NCI-H2171 treated with DMSO at 0.1 percent for 48 hours (cell line): ENCODE measurements at places on chromosomes 1 and 21.

DNA sequence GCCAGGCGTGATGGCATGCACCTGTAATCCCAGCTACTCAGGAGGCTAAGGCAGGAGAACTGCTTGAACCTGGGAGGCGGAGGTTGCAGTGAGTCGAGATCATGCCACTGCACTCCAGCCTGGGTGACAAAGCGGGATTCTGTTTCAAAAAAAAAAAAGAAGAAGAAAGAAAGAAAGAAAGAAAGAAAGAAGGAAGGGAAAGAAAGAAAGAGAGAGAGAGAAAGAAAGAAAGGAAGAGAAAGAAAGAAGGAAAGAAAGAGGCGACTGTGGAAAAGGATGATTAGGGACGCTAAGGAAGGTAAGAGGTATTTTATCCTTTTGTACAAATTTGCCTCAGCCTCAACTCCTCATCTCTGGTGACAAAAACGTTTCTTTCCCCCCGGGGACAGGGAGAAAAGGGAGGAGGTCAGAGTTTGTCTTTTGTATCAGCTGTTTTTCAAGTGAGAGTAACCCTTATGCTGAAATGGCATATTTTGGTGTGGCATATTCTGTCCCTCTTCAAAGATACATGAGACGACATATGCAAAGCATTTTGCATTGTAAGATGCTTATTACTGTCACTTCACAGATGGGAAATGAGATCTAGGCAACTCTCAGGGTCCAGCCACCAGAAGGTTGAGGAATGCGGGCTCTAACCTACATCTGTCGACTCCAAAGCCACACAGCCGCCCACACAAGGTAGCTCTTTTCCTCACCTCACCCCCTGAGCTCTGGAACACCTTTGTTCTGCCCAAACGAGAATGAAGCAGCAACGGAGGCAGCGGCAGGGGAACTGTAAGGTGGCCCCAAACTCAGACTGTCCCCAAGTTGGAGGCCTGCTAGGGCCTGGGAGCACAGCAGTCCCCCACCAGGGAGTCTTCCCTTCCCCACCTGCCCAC is 38.0 kb downstream of the NUAK2 start:
- DNase-seq: peak; percentile 39

DNA sequence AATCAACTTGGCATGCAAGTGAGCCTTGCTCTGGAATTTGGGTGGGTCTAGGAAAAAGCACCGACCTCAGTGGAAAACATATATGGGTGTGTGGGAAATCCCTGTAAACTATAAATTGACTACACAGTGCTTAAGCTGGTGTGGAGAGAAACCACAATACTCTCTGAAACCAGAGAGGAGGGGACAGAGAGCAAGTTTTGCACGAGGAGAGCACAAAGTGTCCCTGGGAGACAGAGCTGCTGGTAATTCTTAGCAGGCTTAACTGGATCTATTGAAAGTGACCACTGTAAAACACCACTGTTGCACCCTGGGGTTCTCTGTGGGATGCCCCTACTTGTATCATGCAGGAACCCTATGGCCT is 12.8 kb downstream of the KCNJ15 start:
- DNase-seq: no peak

- no peak for DNase-seq
Observed at GRCh38 chr1:241292973-241293372, 64.0 kb downstream of the RGS7 start.

DNA sequence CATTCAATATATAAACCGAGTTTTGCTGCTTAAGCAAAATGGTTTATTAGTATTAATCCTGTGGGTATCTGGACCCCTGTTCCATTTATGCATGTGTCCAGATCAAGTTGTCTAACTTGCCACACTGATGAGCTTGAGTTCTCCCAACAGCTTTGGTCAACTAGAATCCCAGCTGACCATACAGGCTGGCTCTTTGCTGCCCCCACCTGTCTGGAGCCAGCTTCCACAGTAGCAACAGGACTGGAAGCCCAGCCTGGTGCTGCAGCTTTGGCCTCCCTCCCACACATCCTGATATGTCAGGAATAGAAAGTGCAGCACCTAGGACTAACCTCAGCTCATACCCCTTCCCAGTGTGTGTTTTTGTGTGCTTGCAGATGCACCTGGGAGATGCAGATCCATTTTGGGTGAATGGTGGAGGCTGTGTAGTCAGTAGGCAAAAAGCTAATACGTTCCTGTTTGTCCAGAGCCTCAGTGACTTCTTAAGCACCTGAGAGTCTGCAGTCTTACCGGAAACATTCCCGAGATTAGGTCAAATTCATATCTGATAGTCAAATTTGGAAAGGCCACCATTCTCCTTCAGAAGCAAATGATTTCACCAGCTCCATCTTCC is 40.9 kb upstream of the BEND5 start:
- DNase-seq: no peak

- peak; percentile 76 for DNase-seq
Observed at GRCh38 chr1:178528228-178528952, 15.5 kb downstream of the TEX35 start.

DNA sequence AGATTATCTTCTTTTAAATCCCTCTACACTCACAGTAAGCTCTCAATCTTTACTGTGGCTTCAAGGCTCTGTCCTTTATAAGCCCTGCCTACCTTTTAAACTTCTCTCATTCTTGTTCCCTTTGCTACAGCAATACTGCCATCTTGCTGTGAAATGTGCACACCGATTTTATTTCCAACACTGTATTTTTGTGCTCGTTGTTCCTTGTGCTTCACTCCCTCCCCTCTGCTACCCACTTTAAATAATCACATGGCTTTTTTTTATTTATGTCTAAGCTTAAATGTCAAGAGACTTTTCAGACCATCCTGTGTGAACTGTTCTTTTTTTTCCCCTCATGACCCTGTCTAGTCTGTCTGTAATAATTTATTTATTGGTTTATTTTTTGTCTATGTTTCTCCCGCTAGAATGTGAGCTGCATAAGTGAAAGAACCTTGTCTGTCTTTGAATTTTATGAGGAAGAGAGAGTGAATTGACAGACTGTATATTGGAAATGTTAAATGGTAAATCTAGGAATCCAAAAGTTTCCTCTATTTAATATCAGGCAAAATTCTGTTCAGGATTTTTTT is 45.7 kb downstream of the ABCD3 start:
- peak; percentile 8 for DNase-seq

DNA sequence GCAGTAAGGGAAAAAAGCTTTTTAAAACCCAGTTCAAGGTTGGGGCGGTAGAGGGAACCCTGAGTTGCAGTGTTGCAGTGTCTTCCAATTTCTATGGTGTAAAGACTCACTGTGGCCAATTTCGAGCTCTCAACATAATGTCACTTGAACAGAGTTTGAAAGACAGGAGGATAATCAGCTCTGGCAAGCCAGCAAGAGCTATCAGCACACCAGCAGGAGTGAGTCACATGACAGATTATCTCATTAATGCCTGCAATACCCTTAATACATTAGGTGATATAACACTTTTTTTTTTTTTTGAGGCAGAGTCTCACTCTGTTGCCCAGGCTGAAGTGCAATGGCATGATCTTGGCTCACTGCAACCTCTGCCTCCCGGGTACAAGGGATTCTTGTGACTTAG is 22.8 kb downstream of the SLC9C2 start:
- DNase-seq: no peak

- DNase-seq: peak; percentile 84
Observed at GRCh38 chr1:234727018-234727940, 117.3 kb upstream of the IRF2BP2 start.

- DNase-seq: no peak
Observed at GRCh38 chr1:24707687-24708086, 37.6 kb upstream of the CLIC4 start.

DNA sequence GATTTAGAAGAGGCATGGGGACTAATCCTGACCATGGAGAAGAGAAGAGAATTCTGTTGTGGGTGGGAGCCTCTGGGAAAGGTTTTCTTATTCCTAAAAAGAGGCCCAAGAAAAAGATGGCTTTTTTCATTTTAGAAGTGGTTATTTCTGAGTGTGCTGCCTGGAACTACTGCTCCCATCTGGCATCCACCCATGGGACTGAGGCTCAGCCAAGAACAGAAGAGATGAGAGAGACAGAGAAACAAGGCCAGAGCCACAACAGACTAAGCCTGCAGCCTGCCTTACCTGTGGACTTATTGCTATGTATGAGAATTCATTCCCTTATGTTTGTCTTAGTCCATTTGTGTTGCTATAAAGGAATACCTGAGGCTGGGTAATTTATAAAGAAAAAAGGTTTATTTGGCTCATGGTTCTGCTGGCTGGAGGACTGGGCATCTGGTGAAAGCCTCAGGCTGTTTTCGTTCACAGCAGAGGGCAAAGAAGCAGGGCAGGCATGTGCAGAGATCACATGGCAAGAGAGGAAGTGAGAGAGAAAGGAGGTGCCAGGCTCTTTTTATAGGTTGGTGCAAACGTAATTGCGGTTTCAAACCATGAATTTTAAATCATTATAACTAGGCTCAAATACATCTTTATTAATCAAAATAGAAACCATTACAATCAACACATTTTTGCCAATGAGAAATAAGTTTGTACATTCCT is 57.5 kb upstream of the PRDM2 start:
- DNase-seq: peak; percentile 56

DNA sequence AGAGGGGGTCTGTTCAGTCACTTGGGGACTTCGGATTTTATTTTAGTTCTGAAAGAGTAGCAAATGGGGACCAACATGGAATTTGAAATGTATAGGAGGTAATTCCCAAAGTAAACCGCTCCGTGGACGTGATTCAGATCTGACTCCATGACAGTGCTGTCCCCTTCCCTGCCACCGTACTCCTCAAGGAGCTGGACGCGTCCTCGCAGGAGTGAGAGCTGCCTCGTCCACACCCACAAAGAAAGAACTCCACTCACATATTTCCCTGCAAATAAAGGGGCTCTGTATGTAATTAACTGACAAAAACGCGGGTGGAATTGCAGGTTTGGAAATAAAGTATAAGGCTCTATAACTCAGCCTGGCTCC is 183.6 kb downstream of the ETS2 start:
- DNase-seq: no peak

GRCh38 chr1:180003026-180003695 is 48.6 kb downstream of the CEP350 start:
- DNase-seq: no peak

- DNase-seq: peak; percentile 82
Observed at GRCh38 chr1:226722901-226723656, 16.0 kb downstream of the ITPKB start.

GRCh38 chr1:59879574-59879973 is 47.0 kb downstream of the CYP2J2 start:
- peak; percentile 74 for DNase-seq

- DNase-seq: peak; percentile 9
Observed at GRCh38 chr1:168084396-168085231, 52.1 kb downstream of the GPR161 start.

DNA sequence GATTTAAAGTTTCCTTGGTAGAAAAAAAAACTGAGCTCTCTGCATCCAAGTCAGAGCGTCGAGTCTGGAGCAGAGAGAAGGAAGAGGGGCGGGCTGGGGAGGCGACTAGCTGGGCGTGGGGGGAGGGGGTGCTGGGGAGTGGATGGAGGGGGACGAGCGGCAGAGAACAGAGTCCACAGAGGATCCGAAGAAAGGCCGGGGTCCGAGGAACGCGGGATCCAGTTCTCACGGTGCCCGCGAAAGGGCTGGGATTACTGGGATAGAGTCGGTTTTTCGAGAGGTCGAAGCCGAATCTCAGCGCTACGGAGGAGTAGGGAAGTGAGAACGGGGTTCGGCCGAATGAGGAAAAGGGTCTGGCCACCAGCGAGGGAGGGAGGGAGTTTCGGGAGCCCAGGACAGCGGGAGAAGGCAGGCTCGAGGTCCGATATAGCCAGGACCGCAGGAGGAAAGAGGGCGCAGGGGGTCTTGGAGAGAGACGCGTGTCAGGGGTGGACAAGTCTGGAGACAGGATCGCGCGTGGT is 665 bp downstream of the DAB1 start:
- DNase-seq: peak; percentile 36

DNA sequence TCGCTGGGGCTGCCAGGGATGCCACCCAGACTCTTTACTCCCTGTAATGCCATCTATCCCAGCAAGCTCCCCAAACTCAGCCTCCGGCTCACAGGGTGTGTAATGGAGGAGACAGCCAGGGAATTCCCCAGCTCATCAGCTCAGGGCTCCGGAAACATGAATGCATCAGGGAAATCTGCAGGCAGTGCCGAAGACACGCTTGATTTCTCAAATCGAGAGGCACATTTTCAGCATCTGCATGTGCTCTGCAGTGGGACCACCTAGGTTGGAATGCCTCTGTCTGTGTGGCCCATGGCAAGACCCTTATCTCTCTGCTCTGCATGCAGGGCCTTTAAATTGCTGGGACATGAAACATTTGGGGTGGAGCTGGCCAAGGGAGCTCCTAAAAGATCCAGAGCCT is 170.1 kb downstream of the TRABD2B start:
- no peak for DNase-seq

DNA sequence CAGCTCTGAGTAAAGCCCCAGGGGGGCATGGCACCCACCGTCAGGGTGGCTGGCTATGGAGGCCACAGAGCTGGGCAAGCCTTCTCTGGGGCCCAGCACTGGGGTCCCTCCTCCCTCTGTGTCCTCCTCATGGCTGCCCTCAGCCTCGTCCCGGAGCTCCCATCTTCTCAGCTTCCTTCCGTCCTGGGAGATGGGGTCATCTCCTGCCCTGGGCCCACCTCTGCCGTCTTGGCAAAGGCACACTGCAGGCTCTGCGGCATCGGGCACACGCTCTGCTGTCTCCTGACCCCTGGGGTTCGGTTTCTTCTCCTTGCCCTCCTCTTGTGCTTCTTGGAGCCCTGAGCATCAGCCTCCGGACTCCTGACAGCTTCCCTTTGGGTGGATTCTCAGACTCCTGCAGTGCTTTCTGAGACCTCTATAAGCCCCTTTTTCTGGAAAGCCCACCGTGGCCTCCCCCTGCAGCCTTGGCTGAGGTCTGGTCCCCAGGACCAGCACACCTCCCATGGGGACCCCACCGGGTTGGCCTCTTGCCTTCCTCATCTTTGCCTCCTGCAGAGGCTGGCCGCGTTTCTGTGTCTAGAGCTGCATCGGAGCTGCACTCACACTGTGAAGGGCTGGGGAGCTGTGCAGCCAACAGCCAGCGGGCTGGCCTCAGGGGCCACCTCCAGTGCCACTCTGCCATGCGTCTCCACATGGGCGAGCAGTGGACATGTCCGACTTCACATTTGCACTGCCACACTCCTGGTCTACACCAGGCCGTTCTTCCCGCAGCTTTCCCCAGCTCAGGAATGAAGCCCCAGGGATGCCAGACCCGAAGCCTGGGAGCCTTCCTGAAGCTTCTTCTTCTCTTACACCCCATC is 11.6 kb downstream of the UMODL1 start:
- no peak for DNase-seq

DNA sequence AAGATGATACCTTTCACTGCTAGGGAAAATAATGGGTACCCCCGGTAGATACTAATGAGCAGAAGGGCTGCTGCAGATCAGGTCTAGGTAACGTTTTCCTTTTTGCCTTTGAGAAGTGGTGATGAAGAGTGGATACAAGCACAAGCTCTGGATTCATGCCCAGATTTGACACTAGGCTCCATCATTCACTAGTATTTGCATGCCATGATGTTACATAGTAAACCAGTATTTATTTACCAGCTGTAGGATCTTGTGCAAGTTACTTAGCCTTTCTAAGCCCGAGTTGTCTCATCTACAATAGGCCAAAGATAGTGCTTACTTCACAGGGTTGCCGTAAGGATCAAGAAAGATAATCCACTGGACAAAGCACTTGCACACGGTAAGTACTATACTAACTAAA is 14.2 kb downstream of the PTPN14 start:
- DNase-seq: peak; percentile 11

- DNase-seq: no peak
Observed at GRCh38 chr1:59331686-59332620, 35.1 kb downstream of the FGGY start.

- peak; percentile 11 for DNase-seq
Observed at GRCh38 chr21:37164742-37165141, 91.7 kb downstream of the TTC3 start.
